ENCODE measurements at places on chromosomes 11 and 22. TPM values are rescaled to one million over a fixed set of nuclear protein-coding genes. Genes with fewer than 3 reads are reported as not detected.

DNA sequence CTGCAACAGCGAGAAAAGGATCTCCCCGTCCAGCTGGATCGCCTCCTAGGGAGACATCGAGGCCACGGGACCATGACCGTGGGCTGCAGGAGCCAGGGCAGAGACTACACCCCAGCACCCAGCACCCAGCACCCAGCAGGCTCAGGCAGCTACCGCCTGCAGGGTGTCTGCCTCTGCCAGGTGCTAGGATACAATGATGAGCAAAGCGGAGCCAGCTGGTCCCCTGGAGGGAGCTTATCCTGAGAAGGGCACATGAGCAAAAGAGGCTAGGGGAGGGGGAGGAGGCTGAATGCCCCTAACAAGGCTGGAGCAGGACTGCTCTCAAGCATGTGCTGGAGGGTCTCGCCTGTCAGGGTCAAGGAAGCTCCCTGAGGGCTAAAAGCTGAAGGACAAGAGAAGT is 4.8 kb upstream of the CASTOR1 start:
- no peak for DNase-seq
- no peaks in the 10 kb centered on the region for H3K27me3 ChIP-seq
- no peak overlapping the region for H3K4me3 ChIP-seq
- H3K36me3 ChIP-seq: peaks cover 22% of the 10 kb centered on the region

SEC14L6 gene
- total RNA-seq: not detected

- peaks cover 4% of the 10 kb centered on the region for H3K36me3 ChIP-seq
- no peaks in the 10 kb centered on the region for H3K4me1 ChIP-seq
- DNase-seq: no peak
These were observed 14.4 kb downstream of the RNH1 start for GRCh38 chr11:492427-493226.

GRCh38 chr11:119121811-119122124 is 388 bp downstream of the HINFP start:
- peak overlapping the region; percentile 85 for H3K27ac ChIP-seq
- H3K27me3 ChIP-seq: no peaks in the 10 kb centered on the region
- peaks cover 21% of the 10 kb centered on the region for H3K36me3 ChIP-seq
- peaks cover 17% of the 10 kb centered on the region for H3K4me1 ChIP-seq

GRCh38 chr11:122746050-122746478 is 90.5 kb downstream of the UBASH3B start:
- no peaks in the 10 kb centered on the region for H3K36me3 ChIP-seq
- peaks cover 70% of the 10 kb centered on the region for H3K4me1 ChIP-seq
- peak overlapping the region; percentile 84 for H3K27ac ChIP-seq
- peak; percentile 79 for DNase-seq
- H3K27me3 ChIP-seq: no peaks in the 10 kb centered on the region

PRAME gene
- total RNA-seq: not detected

DNA sequence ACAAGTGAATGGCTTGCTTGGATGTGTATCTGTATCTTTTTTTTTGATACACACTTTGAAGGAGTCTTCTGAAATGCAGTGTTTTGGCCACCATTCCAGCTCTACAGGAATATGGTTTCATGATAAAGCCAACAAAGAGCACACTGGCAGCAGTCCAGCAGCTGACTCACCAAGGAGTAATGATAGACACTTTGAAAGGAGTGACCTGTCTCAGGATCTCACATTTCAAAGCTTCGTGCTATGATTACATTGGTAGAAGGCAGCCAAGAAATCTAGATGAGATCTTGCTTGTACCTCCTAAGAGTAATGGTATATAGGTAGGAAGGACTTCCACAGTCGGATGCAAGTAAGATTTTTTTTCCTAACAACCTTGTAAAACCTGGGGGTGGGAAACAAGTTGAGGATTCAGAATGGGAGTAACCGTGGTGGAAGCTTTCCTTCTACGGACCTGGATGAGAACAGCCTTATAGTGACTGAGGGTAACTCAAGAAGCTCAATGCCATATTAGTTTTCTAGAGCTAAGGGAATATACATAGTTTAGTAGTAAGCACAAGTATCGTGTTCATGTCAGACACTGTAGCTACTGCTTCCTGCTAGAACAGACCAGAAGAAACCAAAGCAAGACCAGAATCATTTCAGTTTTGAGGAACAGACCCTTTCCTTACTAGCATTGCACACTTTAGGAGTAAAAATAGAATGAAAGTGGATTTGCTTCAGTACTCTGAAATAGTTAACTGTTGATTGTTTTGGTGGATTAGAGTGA is 25.0 kb downstream of the MTMR3 start:
- no peak overlapping the region for H3K4me3 ChIP-seq
- no peaks in the 10 kb centered on the region for H3K27me3 ChIP-seq
- H3K36me3 ChIP-seq: no peaks in the 10 kb centered on the region
- H3K27ac ChIP-seq: no peak overlapping the region
- no peak for DNase-seq
- no peaks in the 10 kb centered on the region for H3K4me1 ChIP-seq

DNA sequence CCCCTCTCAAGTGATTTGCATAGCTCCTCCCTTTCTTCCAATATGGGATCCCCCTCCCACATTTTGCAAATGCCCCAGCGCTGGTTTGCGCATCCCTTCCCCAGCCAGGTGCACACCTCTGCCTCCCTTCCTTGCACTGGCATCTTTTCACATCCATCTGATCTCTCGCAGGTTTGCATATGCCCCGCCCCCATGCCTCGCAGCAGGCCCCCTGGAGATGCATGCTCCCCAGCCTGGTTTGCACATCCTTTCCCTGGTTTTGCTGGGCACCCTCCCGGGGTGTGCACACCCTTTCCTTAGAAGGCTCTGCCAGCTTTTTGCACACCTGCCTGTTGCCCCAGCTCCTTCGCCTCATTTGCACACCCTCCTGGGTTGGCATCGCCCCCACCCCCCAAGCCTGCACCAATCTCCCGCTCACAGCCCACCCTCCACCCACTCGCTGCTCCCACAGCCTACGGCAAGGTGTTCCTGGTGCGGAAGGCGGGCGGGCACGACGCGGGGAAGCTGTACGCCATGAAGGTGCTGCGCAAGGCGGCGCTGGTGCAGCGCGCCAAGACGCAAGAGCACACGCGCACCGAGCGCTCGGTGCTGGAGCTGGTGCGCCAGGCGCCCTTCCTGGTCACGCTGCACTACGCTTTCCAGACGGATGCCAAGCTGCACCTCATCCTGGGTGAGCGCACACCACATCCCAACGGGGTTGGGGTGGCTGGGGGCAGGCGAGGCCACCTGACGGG is 917 bp downstream of the RPS6KA4 start:
- H3K27ac ChIP-seq: peak overlapping the region; percentile 68
- DNase-seq: peak; percentile 38
- H3K27me3 ChIP-seq: no peaks in the 10 kb centered on the region

DNA sequence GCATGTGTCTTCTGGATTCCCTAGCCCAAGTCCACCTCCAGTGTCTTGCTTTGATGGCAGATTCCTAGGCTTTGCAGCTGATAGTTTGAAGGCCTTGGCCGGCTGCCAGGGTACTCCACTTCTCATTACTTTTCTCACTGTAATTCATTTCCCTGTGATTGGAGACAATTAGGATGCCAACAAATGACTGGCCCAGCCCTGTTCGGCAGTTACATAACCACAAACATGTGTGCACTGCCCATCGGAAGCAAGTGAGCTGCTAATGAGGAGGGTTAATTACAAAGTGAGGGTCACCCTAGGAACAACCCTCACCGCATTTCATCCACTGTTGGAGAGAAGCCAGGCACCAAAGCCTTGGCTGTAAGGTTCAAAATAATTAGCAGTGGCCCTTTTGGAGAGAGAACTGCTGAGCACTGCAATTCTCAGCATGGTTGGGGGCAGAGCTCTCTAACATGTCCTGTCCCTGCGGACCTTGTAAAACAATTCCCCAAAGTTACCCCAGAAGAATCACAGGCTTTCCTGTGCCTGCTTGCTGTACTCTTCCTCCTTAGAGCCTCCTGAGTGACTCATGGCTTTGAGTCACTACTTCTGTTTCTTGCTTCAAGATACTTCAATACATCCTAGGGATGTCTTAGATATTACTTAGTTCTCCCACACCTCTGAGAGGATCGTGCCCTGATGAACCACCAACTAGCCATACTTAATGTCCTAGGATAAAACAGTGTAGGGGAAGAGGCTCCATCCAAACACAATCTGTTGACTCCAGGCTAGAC is 109.7 kb upstream of the GALNT18 start:
- no peaks in the 10 kb centered on the region for H3K36me3 ChIP-seq
- no peak for DNase-seq
- no peak overlapping the region for H3K27ac ChIP-seq
- H3K4me3 ChIP-seq: no peak overlapping the region
- H3K4me1 ChIP-seq: no peaks in the 10 kb centered on the region

HEPHL1 gene
- total RNA-seq: not detected

- H3K27ac ChIP-seq: no peak overlapping the region
- H3K36me3 ChIP-seq: no peaks in the 10 kb centered on the region
- no peak for DNase-seq
These were observed 226.6 kb downstream of the ST3GAL4 start for GRCh38 chr11:126581871-126582648.

RAG2 gene
- total RNA-seq: not detected

DNA sequence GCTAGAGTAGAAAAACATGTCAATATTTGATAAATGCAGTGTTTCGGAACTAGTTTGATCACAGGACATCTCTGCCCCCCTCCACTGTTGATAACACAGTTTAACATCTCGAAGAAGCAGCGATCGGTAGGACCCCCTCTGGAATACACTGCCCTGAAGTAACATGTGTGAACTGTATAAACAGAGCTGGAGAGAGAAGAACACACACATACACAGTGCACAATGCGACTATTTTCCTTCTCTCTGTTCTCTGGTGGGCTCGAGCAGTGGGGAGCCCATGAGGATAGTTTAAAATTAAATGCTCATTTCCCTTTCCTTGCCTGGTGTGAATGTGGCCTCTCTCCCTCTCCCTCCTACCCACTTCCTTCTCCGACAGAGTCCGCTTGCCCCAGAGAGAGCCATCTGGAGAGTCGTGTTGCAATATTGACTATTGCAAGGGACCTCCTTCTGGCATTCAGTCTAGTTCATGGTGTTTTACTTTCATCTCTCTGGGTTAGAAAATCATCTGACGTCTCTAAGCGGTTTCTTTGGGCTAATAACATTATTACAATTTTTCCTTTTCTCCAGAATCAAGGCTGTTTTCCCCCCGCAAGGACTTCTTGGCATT is 51.6 kb upstream of the BARX2 start:
- H3K4me3 ChIP-seq: no peak overlapping the region
- DNase-seq: no peak
- H3K27me3 ChIP-seq: no peaks in the 10 kb centered on the region
- no peak overlapping the region for H3K27ac ChIP-seq

DNA sequence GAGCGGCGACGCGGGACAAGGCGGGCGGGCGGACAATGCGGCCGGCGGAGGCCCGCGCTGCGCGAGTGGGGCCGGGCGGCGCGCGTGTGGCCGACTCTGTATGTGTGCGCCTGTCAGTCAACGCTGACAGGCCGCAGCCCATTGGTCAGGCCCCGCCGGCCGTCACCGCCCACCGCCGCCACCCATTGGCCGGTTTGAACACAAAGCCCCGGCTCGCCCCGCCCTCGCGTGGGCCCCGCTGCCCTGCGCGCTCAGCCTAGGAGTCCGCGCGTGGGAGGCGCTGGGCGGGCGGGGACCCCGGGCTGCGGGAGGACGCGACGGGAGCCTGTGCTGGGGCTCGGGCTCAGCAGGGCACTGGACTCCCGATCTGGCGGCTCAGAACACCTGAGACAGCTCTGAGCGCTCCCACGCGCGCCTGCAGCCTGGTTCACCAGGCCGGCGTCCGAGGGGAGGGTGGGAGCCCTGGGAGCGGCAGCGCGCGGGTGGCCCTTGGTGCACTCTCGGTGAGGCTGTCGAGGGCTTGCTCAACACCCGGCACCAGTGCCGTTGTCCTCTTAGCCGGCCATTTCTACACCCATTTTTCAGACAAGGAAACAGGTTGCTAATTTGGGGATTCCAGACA is at the start of gene SUN2:
SUN2 (minus strand) TSS at position 88 of the 622 bp plus-strand sequence. CDS start 3,370 bp downstream, outside the sequence.
- H3K4me1 ChIP-seq: peaks cover 48% of the 10 kb centered on the region
- DNase-seq: peak; percentile 90
- peak within 1 kb of the TSS; percentile 95 for H3K4me3 ChIP-seq
- H3K27me3 ChIP-seq: no peaks in the 10 kb centered on the region
